Aorta (tissue), 5 donors: ENCODE measurements at places on chromosomes 3 and 15. TPM values are rescaled to one million over a fixed set of nuclear protein-coding genes. Genes with fewer than 3 reads are reported as not detected.
A peak's percentile ranks its signal among the peaks of the same experiment; 100 is the strongest.

- H3K4me1 ChIP-seq = no peaks in the 10 kb centered on the region
- H3K27me3 ChIP-seq = no peaks in the 10 kb centered on the region
- no peak for DNase-seq
- H3K27ac ChIP-seq = no peak overlapping the region
- no peaks in the 10 kb centered on the region for H3K36me3 ChIP-seq
Observed at GRCh38 chr3:58369876-58370275, 37.2 kb downstream of the PXK start.

- DNase-seq = no peak
- H3K27ac ChIP-seq = no peak overlapping the region
- H3K4me1 ChIP-seq = no peaks in the 10 kb centered on the region
- H3K4me3 ChIP-seq = no peak overlapping the region
- no peaks in the 10 kb centered on the region for H3K27me3 ChIP-seq
Observed at GRCh38 chr15:38620851-38621594, 56.4 kb upstream of the RASGRP1 start.

- H3K27me3 ChIP-seq = no peaks in the 10 kb centered on the region
- peak; percentile 96 for DNase-seq
- H3K27ac ChIP-seq = no peak overlapping the region
- H3K4me3 ChIP-seq = no peak overlapping the region
- H3K36me3 ChIP-seq = no peaks in the 10 kb centered on the region
Observed at GRCh38 chr15:66803182-66803729, 101.2 kb downstream of the SMAD6 start.

Gene ARPP19
- 129 TPM for total RNA-seq

Gene CHRD
- total RNA-seq = 12.0 TPM
